Thymus (tissue), 14 donors: ENCODE measurements at places on chromosomes 4 and X. TPM values are rescaled to one million over a fixed set of nuclear protein-coding genes. Genes with fewer than 3 reads are reported as not detected.

SPP1 gene
- 44.2 TPM for total RNA-seq

KLKB1 gene
- 0.33 TPM for total RNA-seq

GRCh38 chr4:24260923-24261564 lies 323.3 kb downstream of the DHX15 start:
- DNase-seq, result no peak
- H3K36me3 ChIP-seq, result no peaks in the 10 kb centered on the region
- no peaks in the 10 kb centered on the region for H3K4me1 ChIP-seq
- H3K4me3 ChIP-seq, result no peak overlapping the region
- no peaks in the 10 kb centered on the region for H3K27me3 ChIP-seq

- no peak overlapping the region for H3K4me3 ChIP-seq
- H3K36me3 ChIP-seq, result no peaks in the 10 kb centered on the region
- no peak overlapping the region for H3K27ac ChIP-seq
- H3K4me1 ChIP-seq, result no peaks in the 10 kb centered on the region
These were observed 35.2 kb upstream of the AMBN start for GRCh38 chr4:70556856-70557255.

DNA sequence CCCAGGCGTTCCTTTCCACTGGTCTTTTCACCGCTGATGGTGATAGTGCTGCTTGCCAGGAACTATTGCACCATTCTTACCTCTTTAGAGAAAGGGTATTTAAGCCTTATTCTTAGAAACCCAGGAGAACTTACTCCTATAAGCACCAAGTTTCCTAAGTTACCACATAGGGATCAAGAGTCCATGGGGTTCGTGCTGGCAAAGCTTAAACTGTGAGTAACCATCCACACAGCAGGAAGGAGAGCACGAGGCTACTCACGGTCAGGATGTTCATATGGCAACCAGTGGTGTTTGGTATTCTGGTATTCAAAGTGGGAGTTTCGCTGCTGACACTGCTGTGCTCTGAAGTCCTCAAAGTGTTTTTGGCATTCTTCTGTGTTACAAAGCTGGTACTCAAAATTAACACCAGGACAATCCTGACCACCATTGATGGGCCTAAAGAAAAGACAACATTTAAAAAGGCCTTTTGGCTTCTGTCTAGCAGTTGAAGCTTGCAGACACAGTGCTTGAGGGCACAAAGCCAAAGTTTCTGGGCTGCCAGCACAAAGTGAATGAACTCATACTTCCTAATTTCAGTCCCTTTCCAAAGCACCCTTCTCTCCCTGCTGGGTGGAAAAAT lies 256.9 kb downstream of the ADAMTS3 start:
- no peaks in the 10 kb centered on the region for H3K4me1 ChIP-seq
- DNase-seq, result no peak
- no peak overlapping the region for H3K27ac ChIP-seq
- H3K27me3 ChIP-seq, result no peaks in the 10 kb centered on the region
- H3K36me3 ChIP-seq, result no peaks in the 10 kb centered on the region
- no peak overlapping the region for H3K4me3 ChIP-seq
